Urinary bladder (tissue), 4 donors: ENCODE measurements at places on chromosomes 7 and 10. TPM values are rescaled to one million over a fixed set of nuclear protein-coding genes. Genes with fewer than 3 reads are reported as not detected.

EFCAB10 gene
- not detected for total RNA-seq

OR2A7 gene
- total RNA-seq, result 5.6 TPM

CTAGE8 gene
- 0.79 TPM for total RNA-seq

TUBB8 gene
- total RNA-seq, result not detected

EXOC4 gene
- 163 TPM for total RNA-seq

SEPTIN7 gene
- 627 TPM for total RNA-seq

VWDE gene
- 6.7 TPM for total RNA-seq

CTAGE4 gene
- 7.8 TPM for total RNA-seq

GFRA1 gene
- 60.9 TPM for total RNA-seq

ANKRD26 gene
- 30.3 TPM for total RNA-seq

CH25H gene
- 1.1 TPM for total RNA-seq

GPNMB gene
- 48.1 TPM for total RNA-seq

PALD1 gene
- total RNA-seq, result 10.2 TPM

OLAH gene
- not detected for total RNA-seq

VPS37D gene
- total RNA-seq, result 3.2 TPM

OR6B1 gene
- not detected for total RNA-seq

C10orf67 gene
- not detected for total RNA-seq

SLC26A3 gene
- not detected for total RNA-seq

CLEC2L gene
- total RNA-seq, result 0.32 TPM

YWHAG gene
- 55.0 TPM for total RNA-seq

TAS2R3 gene
- total RNA-seq, result 7.5 TPM

BMI1 gene
- total RNA-seq, result 60.1 TPM

RPEL1 gene
- not detected for total RNA-seq

OPTN gene
- 38.5 TPM for total RNA-seq

GSTO2 gene
- 6.5 TPM for total RNA-seq
